ENCODE measurements at places on chromosomes 13 and 19.

DNA sequence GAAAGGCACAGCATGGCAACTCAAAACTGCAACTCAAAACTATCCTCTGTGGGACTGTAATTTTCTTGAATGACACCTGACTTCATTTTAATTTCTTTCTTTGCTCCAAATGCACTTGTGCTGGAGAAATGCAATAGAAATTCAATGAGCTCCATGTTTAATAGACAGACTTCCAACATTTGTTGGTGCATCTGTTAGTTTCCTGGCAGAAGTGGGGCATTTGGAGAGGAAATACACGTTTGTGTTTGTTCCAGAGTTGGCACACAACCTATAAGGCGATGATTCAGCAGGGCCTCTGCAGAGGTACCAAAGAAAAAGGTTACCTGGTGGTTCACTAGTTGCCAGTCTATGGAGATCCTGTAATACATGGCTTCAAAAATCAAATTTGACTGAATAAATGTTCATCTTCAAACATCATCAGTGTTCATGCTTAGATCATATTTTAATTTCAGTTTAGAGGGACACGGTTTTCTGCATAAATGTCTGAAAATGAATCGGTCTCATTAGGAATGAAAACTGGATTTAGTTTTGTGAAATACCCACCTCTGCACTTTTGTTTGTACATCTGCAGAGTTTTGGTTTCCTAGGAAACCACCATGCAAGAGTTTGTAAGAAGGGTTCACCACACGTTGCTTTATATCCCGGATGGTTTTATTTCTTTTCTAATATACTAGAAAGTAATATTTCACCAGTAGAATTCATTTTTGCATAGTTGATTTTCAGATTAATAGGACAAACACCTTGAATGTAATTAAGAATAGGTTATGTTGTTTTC lies 21.8 kb upstream of the OBI1 start:
- DNase-seq: no peak

DNA sequence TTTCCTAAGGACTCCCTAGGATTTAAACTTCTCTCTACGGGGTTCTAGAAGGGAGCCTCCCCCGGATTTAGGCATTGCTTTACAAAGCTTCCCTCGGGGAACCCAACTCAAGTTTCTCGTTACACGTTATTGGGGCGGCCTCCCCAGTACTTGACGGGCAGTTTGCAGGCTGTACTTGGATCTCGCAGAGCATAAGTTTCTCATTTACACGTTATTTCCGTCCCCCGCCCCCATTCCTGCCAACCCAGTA lies 584 bp downstream of the SMG9 start:
- no peak for DNase-seq

DNA sequence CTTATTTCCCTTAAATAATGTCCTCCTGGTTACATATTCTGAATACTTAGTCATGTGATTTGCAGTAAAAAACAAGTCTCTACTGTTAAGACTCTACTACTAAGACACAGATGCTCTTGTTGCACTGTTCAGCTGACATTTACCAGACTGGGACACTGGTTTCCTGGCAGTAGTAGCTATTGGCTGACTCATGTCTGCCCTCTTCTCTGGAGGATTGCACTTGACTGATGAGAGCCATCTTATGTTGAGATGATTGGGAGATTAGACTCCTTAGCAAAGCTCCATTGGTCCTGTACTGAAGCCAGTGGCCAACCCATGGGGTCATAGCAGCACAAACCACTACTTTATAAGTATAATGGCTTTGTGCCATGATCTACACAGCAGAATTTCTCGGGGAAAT lies 1672.6 kb upstream of the PCDH20 start:
- DNase-seq: no peak

DNA sequence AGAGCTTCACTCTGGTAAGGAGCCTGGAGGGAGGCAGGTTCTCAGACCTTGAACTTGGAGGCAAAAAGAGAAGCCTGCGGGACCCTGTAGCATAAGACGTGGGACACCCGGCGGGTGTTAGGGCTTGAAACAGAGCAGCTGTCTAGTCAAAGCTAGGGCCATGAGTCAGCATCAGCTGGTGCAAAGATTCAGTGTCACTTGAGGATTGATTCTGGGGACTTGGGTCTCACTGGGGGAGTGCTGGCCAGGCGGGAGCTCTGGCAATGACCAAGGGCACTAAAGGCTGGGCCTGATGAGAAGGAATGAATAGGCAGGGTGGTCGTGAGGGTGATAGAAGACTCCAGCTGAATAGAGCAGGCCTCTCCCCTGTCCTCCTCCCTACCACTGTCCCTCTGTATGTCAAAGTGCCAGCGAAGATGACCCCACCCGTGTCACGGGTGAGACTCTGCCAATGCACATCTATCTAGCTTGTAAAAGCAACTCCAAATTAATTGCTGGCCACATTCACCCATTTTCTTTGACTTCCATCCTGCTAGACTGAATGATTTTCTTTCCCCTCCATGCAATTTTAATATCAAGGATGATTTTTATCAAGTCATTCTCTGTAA lies 97.1 kb downstream of the MBNL2 start:
- no peak for DNase-seq

- DNase-seq: no peak
Observed at GRCh38 chr19:13946414-13946813, 5.9 kb upstream of the DCAF15 start.

DNA sequence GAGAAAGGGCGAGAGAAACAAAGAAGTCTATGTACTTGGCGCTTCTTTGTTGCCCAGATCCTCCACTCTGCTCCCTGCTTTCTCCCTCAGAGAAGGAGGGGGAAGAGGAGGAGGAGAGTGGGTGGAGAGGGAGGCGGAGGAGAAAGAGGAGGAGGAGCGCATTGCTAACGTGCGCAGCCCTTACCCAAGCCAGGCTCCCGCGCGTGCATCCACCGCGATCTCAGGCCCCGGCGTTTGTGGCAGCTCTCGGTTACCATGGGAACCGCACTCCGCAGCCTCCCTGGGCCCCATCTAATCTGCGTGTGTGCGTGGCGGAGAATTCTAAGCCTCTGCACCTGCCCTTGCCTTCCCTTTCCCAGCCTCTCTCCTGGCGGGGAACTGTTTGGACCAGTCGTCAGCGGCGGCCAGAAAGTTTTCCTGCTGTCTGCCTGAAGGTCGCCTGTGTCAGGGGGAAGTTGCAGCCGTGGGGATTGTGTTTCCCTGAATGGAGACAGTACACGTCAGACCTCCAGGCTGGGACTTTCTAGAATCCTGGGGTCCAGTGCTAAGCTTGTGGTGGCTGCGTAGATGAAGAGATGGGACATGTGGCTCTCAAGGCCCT lies at the start of gene ERICH6B:
Gene ERICH6B, minus strand, starts transcription at position 239 of the 601 bp plus-strand sequence. CDS start 18,734 bp downstream, outside the sequence.
- no peak for DNase-seq

- peak; percentile 59 for DNase-seq
Observed at GRCh38 chr13:46593398-46593797, 40.4 kb downstream of the LRCH1 start.

Data from CD4-positive, alpha-beta T cell treated with Interleukin-21 for 1 hour (primary cell).